ENCODE measurements at places on chromosomes 6 and 20.

DNA sequence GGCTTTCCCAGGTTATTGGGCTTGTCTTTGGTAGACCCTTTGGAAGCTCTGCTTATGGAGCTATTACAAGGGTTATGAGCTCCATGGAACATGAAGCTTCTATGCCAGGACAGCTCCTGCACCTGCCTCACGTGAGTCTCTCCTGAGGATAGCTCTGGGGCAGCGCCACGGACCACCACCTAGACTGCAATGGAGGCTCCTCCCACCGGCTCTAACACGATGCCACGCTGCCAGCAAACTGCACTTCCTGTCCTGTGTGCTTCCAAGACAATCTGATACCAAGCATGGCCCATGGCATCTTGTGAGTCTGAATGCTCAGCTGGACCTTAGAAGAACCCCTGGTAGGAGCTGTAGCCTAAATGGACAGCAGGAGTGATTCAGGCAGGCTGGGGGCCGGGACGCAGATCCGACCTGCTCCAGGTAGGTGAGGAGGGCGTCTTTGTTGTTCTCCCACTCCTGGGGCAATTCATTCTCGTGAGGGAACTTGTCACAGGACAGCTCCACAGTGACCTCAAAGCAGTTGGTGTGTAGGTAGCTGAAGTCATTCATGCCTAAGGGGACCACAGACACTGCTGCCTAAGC lies 5.5 kb downstream of the CPXM1 start:
- DNase-seq, result no peak

DNA sequence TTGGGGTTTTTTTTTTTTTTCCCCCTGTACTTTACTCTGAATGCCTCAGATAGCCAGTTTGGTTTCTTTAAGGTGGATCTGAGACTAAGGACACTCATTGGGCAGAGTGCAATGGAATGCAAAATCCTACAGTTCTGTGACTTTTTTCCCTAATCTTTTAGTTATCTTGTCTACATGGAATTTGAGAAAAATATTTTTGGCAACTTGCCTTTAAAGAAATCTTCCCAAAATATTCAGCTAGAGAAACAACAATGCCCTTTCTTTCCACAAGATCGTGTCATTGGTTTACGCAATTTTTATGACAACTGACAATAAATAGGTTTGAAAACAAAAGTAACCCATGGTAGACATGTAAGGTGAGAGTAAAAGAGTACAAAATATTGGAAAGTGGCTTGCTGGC lies 171.7 kb upstream of the LAMP5 start:
- DNase-seq, result no peak

- no peak for DNase-seq
Observed at GRCh38 chr6:166675736-166676135, 48.7 kb upstream of the RPS6KA2 start.

DNA sequence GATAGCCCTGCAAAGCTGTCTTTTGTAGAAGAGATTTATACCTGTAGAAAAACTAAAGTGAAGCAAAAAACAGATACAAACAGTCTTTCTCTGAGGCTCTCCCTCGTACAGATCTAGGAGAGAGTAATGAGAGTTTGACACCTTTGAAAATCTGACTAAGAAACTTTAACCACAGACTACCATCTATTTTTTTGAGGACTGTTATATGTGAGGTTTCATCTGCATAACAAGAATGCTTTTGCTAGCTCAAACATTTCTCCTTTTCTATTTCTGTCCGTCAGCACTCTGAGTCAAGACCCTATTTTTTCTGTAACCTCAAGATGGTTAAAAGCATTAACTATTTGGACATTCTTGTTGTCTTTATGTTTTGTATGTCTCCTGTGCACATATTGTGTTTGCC lies 193.0 kb downstream of the BTBD3 start:
- no peak for DNase-seq

- DNase-seq, result no peak
Observed at GRCh38 chr6:131646249-131646670, 9.2 kb downstream of the ENPP3 start.

DNA sequence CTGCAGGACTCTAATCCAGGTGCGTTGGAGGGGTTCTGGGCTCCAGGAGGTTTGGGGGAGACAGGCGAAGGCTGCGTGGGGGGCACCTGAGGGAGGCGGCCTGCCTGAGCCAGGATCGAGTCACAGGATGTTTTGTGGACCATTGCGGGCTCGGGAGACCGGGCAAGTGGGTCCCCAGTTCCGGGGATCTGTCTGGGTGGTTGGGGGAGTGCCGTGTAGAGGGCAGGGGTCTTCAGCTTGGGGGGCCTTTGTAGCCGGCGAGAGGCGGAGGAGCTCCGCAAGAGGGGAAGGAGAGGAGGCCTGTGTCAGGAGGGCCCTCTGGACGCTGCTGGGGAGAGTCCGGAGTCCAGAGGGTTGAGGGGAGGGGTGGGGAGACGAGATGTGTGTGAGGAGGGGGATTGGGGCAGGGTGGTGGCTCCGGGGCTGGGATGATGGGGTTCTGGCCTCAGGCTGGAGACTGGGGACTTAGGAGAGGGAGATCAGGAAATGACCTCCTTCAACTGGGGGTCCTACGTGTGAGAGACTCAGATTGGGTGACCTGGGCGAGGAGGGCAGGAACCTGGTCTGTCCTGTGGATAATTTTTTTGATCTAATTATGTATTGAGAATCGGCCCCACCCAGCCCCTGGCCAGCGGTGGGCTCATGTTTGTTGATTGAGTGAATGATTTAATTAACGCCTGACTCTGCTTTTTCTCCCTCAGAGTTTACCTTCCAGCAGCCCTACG lies 505 bp downstream of the SNAI1 start:
- DNase-seq, result no peak

DNA sequence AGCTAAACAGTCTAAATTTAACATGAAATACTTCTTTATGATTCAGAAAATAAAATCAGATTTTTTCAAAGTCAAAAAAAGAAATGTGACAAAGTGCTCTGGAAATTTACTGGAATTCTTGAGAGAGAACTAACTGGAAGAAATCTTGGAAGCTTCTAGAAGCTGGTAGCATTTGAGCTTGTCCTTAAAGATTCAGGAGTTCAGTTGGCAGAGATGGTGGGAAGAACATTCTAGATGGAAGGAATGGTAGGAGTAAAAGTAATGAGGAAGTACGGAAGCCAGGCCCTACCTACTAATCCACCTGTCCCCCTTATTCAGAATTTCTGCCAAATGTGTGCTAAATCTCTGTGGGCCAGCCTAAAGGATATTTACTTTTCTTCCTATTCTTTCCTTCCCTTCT lies 21.2 kb downstream of the RALY start:
- no peak for DNase-seq

- DNase-seq, result peak; percentile 94
Observed at GRCh38 chr20:63707558-63708300, at the start of the genes ARFRP1 and ZGPAT. TSS of gene ARFRP1 (minus strand) at chr20:63707976. CDS start at chr20:63707091, 885 bp downstream. TSS of gene ZGPAT (plus strand) at chr20:63708039. CDS start at chr20:63708581, 542 bp downstream.

GRCh38 chr20:37397076-37397953 lies 51.4 kb downstream of the SRC start:
- peak; percentile 51 for DNase-seq

DNA sequence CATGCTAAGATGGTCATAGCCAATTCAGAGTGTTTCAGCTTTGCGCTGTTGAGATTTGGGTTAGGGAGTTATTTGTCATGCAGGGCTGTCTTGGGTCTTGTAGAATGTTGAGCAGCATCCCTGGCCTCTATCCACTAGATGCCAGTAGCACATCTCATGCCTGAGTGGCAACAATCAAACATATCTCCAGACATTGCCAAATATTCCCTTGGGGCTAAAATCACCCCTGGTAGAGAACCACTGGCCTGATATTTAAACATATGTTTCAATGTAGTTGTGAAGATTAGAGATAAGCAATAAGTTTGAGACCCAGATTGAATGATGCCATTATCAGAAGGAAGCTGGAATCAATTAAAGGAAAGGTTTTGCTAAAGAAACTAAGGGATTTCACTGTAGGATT lies 463.3 kb downstream of the DOK5 start:
- DNase-seq, result no peak

DNA sequence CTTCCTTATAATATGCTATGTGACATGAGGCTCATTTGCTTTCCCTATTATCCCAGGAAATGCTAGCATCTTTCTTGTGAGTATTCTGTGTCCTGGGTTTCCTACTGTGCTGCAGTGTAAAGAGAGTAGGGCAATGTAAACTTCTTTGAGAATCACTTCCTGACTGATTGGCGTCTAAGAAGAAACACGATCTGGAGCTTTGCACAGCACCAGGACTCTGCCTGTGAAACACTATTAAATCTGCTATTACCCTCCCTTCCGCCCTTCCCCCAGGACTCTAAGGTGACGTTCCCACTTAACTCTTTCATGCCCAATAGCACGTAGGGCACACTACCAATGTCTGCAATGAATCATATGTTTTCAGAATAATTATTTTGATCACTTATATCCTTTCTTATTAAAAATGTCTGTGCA lies 607.3 kb upstream of the CITED2 start:
- DNase-seq, result no peak

DNA sequence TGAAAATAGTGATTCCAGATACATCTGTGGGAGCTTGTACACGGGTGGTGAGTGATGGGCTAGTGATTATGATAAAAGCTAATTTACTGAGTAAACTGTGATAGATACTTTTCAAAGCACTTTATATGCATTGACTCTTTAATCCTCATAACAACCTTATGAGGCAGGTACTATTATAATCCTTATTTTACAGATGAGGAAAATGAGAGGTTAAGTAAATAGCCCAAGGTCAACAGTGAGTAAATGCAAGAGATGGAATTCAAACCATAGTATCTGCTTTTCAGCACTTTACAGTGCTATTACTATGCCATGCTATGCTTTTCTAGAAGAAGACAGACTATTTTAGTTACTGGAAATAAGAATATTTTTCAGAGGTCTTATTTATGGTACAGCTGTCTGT lies 320.9 kb upstream of the CITED2 start:
- DNase-seq, result no peak

DNA sequence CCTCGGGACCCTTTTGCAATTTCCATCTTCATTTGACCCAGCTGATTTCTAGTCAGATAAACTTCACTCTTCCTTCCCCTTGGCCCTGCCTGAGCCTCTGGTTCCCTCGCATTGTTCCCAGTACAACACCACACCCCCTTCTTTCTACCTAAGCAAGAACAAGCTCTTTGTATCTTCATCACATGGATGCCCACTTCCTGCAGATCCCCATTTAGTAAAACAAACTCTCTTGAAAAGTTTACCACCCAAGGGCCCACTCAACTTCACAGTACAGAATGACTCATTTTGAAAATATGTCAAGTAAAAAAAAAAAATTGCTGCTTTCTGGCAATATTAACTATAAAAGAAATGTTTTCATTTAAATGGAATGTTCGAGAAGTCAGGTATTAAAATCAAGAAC lies 5.2 kb downstream of the FAXC start:
- no peak for DNase-seq

DNA sequence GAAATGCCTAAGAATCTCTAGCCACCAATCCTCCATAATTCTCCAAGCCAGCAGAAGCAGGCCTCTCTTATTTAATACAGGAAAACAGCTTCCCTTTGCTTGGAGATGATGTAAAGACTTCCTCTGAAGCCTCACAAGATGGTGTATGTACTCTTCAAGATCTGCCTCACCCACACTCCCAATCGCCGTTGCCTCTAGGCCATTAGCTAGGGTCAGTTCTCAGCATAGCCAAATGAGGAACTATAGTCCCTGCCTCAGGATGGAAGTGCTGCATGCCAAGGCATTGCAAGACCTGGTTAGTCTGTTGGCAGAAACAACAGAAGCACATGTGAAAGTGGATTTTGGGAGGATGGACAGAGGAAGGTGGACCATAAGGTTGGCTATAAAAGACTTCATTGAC lies 139.1 kb downstream of the SCML4 start:
- DNase-seq, result no peak

- peak; percentile 91 for DNase-seq
Observed at GRCh38 chr6:142946924-142947713, 2.1 kb upstream of the HIVEP2 start.

- no peak for DNase-seq
Observed at GRCh38 chr20:23212011-23212410, 125.9 kb upstream of the CD93 start.

DNA sequence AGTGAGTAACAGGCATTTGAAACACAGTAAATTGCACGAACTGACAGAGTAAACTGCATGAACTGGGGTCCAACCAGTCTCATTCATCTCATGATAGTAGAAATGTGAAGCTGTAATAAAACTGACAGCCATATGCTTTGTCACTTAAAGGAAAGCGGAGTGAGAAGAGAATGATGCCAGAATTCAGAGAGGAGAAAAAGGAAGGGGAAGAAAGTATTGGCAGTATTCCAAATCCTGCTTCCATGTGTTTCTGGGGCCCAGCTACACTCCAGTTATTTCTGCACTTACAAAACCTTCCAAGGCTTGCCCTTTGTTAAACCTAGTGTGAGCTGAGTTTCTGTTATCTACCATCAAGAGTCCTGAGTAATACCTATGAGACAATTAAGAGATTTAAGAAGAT lies 17.2 kb downstream of the SNX14 start:
- no peak for DNase-seq

DNA sequence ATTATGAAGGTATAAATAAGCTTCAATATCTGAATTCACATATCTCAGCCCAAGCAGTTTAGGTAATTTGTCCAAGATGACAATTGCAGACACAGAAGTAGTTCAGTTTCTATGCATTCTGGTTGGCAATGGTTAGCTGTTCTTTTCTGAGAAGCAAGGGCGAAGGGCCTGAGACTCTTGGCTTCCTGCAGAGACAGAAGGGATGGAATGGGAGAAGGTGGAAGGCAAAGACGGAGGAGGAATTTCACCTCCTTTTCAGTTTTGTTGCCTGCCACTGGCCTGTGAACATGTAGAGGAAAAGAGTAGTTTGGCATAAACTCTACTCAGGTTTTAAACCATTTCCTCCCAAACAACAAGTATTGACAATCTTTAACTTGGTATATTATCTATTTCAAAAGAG lies 180.7 kb upstream of the HS3ST5 start:
- DNase-seq, result no peak

DNA sequence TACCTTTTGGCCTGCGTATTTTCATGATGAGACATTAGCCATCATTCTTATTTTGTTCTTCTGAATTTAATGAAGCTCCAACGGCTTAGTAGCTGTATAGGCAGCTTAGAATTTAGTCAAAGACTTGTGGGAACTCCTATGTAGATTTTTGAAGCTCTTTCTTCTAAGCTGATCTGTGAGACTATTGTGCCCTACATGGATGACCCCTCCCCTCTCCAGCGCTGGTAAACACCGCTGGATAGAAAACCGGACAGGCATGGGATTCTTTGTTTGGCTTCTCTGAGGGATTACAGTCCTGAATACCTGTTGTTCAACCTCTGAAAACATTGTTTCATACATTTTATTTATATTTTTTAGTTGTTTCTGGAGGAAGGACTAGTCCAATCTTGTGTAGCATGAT lies 1353.4 kb downstream of the GRIK2 start:
- no peak for DNase-seq

- DNase-seq, result peak; percentile 72
Observed at GRCh38 chr6:127266892-127267645, 405 bp downstream of the RNF146 start.

- no peak for DNase-seq
Observed at GRCh38 chr6:154306696-154307095, 49.9 kb downstream of the IPCEF1 start.

DNA sequence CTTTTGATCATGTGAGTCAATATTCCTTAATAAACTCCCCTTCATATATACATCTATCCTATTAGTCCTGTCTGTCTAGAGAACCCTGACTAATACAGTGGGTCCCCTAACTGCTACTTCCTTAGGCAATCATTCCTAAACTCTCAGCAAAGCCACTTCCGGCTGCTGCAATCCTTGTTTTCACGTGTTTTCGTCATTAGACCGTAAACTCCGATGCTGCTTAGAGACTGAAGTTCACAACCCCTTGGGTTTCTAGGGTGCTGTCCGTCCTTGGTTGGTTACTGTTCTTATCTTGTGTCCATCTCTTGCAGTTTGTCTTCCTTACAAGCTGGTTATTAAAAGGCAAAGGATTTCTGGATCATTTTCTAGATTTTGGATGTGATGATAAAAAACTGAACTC lies 106.4 kb downstream of the GMPR start:
- DNase-seq, result peak; percentile 13

GRCh38 chr6:157240960-157241311 lies 82.4 kb downstream of the TMEM242 start:
- DNase-seq, result no peak

All from sciatic nerve (tissue), 2 donors.